Esophagus mucosa (tissue), 1 donor: ENCODE measurements at places on chromosomes 6 and 20.

DNA sequence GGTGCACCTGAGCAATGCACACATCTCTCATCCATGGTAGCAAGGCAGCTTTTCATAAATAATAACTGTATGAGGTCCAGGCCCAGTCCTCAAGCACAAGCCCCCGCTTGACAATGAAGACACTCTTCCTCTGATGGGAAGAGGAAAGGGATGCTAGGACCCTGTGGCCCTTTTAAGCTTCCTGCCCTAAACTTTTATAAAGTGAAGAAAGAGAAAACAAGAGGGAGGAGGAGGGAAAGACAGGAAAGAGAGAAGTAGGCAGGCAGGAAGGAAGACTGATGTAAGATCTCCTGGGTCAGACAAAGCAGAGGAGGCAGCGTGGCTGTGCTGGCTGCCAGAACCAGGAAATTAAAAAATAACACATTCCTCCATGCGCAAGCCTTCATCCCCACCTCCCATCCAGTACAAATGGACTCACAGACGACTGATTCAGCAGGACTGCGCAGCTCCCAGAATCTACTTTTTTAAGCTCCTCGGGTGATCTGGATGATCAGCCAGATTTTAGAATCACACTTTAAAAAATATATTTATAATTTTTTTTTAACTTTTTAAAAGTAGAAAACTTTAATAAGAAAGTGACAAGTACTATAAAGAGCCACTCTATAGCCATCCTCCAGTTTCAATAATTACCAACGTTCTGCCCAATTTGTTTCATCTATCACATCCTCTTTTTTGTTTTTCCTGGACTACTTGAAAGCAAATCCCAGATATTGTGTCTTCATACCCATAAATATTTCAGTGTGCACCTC, 16.5 kb downstream of the TNFAIP3 start:
- no peak for ATAC-seq

GRCh38 chr6:131164506-131164905, 29.2 kb downstream of the AKAP7 start:
- no peak for ATAC-seq

DNA sequence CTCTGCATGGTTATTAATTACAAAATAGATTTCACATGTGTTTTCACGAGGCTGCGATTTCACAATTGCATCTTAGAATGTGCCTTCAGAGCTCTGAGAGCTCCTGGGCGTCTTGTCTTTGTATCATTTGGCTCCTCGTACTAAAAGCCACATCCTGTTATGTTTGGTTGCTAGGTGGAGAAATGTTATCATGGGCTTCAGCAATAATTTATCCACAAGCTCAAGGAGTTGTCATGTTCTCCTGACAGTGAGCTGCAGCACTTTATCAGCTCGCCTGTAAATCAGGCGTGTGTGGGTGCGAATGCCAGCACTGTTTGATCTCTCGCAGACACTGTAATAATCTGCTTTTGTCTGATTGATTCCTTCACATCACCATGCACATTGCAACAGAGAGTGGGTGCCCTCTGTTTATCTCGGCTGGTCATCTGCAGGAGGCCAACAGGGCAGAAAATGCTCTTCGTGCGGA, 218.6 kb upstream of the ZFP64 start:
- no peak for ATAC-seq

DNA sequence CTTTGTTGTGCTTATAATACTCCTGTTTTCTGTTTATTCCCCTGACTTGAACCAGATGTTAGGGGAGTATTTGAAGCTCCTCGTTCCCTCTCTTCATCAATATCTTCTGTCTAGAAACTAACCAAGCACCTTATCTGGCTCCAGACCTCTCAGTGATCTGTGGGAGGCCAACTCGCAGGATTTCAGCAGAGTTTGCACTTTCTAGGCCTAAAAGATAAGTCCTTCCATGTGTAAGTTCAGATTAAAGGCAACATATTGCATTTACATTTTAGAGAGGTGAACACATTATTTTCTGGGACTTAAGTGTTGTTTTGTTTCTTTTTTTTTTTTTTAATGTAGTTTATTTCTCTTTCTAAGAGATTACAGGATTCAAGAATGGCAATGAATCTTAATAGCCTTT, 139.4 kb upstream of the AKAP12 start:
- no peak for ATAC-seq

DNA sequence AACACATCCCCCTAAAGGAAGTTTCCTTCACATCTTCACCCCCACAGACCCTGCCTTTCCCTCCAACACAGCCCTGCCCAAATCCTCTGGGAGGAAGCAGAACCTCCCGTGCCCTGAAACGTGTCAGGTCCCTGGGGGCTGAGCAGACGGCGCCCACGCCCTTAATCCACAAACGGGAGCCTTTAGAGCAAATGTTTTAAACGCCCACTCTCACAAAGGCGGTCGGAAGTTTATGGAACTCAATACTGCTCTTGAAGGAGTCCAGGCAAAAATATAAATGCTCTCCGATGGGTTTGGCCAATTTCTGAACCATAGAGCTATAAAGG, 237.1 kb upstream of the AFDN start:
- no peak for ATAC-seq

DNA sequence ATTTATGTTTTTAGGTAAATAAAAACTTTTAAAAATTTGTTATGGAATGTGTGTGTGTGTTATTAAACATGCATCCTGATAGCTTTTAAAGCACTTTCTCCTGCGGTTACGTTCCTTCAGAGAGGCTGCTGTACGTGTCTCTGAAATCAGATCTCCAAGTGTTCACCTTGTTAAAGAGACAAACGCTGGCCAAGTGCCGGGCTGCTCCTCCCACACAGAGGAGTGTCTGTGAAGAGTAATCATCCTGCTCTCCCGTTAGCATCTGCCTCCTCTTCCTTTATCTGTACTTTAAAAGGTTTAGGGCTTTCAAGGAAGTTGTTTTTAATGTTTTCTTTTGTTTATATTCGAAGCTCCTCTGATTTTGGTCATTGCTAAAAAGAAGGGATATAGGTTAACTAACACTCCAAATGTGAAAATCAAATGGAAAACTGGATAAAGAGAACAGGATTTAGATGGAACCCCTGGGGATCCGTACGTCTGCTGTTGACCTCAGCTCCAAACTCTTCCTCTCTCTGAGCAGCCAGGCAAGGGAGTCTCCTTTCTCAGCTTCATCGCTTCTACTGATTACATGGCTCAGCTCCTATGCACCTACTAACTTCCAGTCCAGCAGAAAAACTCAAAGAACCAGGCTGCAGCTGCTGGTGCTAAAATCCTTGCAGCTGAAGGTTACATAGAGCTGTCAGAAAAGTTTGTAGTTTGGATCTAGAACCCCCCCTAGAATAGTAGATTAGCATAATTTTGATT, 20.0 kb downstream of the IRF4 start:
- no peak for ATAC-seq

DNA sequence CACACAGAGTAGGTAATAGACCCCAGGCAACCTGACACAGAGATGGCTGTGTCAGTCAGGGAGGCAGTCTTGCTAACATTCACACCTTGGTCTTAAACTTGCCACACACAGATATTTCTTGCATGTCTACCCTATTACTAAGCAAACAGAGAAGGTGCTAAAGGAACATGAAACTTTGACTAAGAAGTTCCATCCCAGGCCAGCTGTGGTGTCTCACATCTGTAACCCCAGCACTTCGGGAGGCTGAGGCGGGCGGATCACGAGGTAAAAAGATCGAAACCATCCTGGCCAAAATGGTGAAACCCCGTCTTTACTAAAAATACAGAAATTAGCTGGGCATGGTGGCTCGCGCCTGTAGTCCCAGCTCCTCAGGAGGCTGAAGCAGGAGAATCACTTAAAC, 222.4 kb upstream of the JARID2 start:
- ATAC-seq = peak; percentile 31

- no peak for ATAC-seq
Measured at GRCh38 chr20:44208770-44209169, 1.8 kb downstream of the OSER1 start.

GRCh38 chr6:52590152-52590891, 13.5 kb upstream of the TRAM2 start:
- ATAC-seq = no peak

GRCh38 chr6:13526727-13527670, 39.6 kb upstream of the GFOD1 start:
- peak; percentile 72 for ATAC-seq

DNA sequence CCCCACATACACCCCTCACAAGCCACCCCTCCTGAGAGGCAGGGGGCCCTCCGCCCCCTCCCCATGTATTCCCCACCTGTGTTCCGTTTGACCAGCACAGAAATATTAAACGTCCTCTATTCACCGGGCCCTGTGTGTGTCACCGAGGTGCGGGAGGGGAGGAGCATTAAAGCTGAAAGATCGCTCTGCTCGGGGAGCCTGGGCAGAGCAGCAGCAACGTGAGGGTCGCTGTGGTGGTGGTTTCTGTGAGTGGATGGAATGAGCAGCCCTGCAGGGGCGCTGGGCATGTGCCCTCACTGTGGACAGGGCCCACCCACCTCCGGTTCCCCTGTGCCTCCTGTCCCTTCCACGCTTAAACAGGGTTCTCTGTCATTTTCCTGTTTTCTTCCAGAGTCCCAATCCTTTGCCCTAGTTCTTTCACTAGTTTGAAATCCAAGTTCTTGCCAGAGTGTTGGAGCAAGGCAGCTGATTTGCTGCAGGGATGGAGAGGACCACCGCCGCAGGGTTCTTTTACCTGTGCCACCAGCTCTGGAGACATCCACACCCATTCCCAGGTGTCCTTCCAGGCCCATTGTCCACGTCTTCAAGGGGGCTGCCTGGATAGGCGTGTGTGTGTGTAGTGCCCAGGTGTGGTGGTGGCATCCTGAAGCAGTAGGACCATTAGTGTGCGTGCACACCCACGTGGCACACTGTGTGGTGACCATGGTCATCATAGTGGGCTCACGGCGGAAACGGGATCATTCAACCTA, 37.6 kb upstream of the MDFI start:
- ATAC-seq = no peak

DNA sequence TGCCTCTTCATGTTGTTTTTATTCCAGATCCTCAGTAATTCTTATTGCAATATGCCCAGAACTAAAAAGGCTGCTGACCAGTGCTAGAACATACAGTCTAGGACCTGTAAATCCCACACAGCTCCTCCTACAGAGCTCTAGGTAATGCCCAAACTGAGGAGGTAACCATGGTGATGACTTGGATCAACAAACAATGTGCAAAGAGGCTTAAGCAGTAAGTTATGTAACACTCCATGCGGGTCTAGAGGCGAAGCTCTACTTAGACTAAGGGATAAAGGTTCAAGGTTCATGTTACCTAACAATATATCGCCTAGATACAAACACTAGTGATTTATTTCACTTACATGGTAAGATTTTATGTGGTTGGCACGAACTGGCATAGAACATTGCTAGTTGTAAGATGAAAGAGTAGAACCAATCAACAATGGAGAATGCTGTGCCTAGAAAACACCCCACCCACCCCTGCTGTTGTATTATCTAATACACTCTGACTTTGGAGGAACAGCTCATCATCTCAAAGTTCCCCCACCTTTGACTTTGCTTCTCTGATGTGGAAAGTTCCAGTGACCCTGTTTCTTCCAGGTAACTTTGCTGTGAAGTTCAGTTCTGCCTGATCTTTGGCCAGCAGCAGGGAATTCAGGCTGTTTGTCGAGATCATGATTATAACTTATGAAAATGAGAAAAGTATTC, 242.4 kb downstream of the ALDH8A1 start:
- peak; percentile 77 for ATAC-seq

DNA sequence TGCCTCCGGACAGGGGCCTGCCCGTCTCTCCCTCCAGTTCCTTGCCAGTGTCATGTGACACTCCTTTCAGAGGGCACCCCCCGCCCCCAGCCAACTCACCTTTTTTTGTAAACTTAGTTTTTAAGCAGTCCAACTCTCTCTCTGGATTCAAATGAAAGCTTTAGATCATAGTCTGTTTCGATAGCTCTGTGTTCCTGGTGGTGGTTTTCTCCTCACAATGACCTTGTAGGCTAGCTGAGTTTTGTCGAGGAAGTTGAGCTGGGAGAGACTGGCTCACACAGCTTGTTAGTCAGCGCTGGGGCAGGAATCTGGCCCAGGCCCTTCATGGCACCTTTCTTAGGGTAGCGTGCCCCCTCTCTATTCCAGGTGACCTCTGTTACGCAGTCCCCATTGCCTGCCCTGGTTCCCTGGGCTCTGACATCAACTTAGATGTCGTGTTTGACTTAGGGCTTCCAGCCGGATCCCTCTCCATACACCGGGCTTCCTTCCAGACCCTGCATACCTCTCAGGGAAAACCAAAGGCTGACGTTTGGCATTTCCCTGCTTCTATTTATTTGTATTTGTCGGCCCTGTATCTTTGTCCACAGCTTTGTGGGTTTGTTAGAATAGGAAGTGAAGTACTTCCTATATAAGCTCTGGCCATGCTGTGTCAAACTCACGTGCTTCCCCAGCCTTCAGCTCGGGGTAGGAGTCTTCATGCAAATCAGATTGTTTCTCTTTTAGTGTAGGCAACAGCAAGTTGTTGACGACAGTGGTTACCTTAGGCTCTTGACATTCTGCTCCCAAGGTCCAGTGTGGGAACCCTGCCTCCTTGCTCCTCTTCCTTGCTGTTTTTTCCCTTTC, 12.7 kb downstream of the IGF2R start:
- ATAC-seq = no peak

GRCh38 chr6:27889628-27890444, 22.4 kb downstream of the OR2B2 start:
- no peak for ATAC-seq

DNA sequence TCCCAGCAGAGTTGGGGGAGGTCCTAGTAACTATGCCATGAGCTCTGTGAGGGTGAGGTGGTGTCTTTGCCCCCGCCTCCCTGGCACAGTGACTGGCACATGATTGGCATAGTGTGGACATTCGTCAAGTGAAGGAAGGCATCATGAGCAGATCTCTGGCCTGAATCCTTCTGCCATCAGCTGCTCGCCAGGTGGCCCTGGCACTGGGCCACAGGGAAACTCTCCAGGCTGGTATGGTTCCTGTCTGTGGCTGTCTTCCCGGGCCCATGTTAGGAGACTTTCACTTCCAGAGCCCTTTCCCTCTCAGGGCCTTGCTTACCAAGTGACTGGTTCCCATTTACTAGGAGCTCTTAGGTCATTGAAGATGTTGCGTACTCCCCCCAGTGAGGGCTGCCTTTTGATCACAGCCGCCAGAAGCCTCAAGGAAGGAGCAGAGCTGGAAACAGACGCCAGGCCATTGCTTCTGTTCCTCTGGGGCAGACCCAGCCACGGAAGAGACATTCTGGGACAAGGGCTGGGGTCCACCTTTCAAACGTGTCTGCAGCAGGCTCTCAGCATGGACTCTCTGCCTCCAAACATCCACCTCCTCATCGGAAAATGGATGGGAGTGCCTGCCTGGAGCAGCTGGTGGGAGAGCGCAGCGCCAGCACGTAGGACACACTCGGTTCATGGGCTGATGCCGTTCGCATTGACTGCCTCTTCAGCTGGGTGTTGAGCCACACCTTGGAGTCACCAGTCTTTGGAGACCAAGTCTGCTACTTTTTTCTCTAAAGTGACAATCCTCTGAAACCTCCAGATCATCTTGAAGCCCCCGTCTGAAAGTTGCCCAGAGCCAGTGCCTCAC, 67.2 kb downstream of the PTPN1 start:
- ATAC-seq = no peak

DNA sequence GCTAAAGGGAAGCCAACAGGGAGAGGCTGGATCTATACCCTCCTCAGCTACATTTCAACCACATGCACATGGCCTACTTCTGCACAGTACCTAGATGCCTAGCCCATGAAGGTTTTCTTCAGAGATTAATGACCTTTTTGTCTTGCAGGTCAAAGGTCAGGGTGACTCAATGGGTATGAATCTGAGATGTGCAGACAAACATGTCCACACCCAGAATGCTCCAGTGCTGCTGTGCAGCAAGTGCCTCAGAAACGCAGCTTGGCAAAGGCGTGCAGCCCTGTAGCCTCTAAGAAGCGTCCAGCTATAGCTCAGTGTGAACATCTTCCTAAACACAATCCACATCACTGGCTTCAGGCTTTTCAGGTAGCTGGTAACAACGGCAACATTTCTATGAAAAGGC, 24.4 kb downstream of the MAP1LC3A start:
- no peak for ATAC-seq

- no peak for ATAC-seq
Measured at GRCh38 chr6:37369321-37370201, 15.8 kb downstream of the RNF8 start.
